Kidney (tissue), 22 donors: ENCODE measurements at places on chromosomes 12 and 14. TPM values are rescaled to one million over a fixed set of nuclear protein-coding genes. Genes with fewer than 3 reads are reported as not detected.

Gene SERPINA12
- polyA plus RNA-seq, result not detected

Gene PZP
- polyA plus RNA-seq, result not detected

Gene AGAP2
- polyA plus RNA-seq, result 0.13 TPM

Gene GALNT9
- 4.8 TPM for polyA plus RNA-seq

Gene RFLNA
- polyA plus RNA-seq, result 0.82 TPM

Gene ANO4
- 0.82 TPM for polyA plus RNA-seq

Gene SLC25A47
- polyA plus RNA-seq, result 1.0 TPM

Gene OLR1
- polyA plus RNA-seq, result 11.5 TPM

Gene PROX2
- polyA plus RNA-seq, result not detected

Gene IKZF4
- polyA plus RNA-seq, result 2.7 TPM

Gene KLRC3
- polyA plus RNA-seq, result not detected

Gene HRK
- not detected for polyA plus RNA-seq

Gene IL23A
- not detected for polyA plus RNA-seq

Gene TUNAR
- polyA plus RNA-seq, result not detected

Gene NUP37
- 26.7 TPM for polyA plus RNA-seq

Gene RD3L
- polyA plus RNA-seq, result not detected

Gene MAP1LC3B2
- 4.5 TPM for polyA plus RNA-seq

Gene GPR68
- 0.82 TPM for polyA plus RNA-seq

Gene PLA2G1B
- not detected for polyA plus RNA-seq

Gene ST8SIA1
- 2.8 TPM for polyA plus RNA-seq

Gene RHEBL1
- polyA plus RNA-seq, result 0.52 TPM

Gene GLIPR1
- 2.3 TPM for polyA plus RNA-seq

Gene FBLN5
- polyA plus RNA-seq, result 75.2 TPM

Gene WDR89
- 10.8 TPM for polyA plus RNA-seq

Gene ATXN7L3B
- polyA plus RNA-seq, result 23.5 TPM

Gene CSRP2
- polyA plus RNA-seq, result 189 TPM

Gene BICD1
- 3.8 TPM for polyA plus RNA-seq

Gene IFI27L1
- 30.6 TPM for polyA plus RNA-seq
